ENCODE measurements at places on chromosomes 5 and 9.
A peak's percentile ranks its signal among the peaks of the same experiment; 100 is the strongest.

DNA sequence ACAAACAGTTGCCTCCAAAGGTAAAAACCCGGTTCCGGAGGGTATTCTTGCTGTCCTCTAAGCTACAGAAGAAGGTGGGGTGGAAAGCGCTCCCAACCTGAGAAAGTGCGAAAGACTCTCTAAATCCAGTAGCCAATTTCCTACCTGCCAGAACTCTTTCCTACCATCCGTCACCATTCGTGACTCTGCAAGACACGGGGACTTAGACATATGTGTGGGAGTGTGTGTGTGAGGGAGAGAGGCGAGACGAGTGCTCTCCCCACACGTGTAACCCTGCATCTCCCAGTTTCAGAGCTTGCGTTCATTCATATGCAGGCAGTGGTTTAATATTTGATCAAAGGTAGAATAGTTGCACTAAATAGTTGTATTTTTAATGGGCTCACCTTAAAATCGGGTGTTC, 473 bp upstream of the GABRA1 start:
- DNase-seq: no peak

DNA sequence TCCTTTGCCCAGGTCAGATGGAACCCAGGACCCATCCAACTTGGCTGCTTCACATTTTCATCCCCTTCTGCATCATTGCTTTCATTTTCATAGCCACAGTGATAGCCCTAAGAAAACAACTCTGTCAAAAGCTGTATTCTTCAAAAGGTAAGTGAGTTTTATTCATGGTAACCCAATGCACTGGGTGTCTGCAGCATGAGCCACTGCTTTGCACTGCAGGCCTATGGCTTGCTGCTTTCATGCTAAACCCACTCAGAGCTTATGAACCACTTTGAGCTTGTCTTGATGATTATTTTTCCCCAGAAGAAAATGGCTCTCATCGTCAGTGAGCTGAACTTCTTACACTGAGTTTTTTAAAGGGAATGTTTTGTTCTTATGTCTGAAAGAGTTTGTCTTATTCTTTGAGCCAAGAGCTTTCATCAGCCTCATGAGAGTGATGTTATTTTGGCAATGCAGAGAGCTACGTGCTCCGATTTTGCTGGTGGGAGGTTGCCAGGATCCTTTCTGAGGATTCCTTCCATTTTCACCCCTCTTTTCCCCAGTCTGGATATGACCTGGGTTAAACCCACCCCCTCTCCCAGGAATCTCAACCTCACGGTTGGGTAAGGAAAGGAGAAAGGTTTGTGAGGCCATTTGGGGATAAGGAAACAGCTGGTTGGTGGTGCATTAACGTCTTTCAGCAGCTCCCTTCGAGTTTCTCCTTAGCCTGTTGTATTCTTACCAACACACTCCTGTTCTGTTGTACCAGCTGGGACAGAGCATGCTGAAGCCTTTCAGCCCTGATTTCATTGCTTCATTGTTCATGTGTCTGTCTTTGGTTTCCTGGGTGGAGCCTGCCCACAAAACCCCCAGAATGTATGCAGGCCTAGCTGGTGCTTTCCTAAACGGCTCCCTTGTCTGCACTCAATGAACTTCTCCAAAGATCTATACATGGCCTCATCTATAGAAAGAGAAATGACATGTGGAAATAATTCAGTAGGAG, 47.6 kb downstream of the PDCD1LG2 start:
- no peak for DNase-seq

- DNase-seq: no peak
These were observed 111.1 kb downstream of the KCTD16 start for GRCh38 chr5:144281784-144282183.

DNA sequence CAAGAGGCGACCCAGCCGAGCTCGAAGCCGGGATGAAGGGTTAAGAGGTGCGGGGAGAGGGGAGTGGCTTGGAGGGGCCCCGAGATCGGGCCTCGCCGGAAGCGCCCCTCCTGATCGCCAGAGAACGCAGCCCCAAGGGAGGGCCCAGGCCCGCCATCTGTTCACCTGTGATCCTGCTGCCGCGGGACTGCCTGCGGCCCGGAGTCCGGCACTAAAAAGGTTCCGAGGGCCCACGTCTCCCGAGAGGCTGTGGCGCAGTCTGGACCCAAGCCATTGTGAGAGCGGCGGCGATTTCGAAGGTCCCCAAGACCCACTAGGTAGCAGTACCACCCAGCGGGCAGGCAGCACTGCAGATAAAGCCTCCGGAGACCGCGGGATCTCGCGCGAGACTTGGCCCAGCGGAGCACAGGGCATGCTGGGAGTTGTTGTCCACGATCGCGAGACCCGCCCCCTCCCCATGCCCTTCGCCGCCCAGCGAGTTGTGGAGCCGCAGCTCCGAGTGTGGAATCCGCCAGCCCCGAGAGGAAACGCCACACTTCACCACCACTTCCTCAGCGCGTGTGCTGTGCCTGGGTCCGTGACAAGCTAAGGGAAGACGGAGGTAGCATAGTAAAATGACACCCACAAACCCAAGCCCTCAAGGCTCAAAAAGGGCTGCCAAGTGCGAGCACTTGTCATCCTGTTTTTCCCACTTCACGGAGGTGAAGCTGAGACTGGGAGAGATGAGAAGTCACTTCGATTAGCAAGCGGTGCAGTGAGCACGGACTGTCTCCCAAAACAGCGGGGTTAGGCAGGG, at the start of gene KIAA1191:
TSS of gene KIAA1191 (minus strand) at position 328 of the 796 bp plus-strand sequence. CDS start 2,256 bp downstream, outside the sequence.
- DNase-seq: peak; percentile 78

DNA sequence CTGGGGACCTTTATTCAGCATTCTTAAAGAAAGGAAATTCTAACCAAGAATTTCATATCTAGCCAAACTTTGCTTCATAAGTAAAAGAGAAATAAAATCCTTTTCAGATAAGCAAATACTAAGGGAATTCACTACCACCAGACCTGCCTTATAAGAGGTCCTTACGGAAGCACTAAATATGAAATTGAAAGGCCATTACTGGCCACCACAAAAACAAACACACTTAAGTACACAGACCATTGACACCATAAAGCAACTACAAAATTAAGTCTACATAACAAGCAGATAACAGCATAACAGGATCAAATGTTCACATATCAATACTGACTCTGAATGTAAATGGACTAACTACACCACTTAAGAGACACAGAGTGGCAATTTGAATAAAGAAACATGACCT, 361.4 kb upstream of the POU5F2 start:
- no peak for DNase-seq

GRCh38 chr5:14676320-14676719, 11.8 kb downstream of the OTULIN start:
- DNase-seq: no peak

- no peak for DNase-seq
These were observed 2.1 kb downstream of the CCDC192 start for GRCh38 chr5:127705120-127705892.

DNA sequence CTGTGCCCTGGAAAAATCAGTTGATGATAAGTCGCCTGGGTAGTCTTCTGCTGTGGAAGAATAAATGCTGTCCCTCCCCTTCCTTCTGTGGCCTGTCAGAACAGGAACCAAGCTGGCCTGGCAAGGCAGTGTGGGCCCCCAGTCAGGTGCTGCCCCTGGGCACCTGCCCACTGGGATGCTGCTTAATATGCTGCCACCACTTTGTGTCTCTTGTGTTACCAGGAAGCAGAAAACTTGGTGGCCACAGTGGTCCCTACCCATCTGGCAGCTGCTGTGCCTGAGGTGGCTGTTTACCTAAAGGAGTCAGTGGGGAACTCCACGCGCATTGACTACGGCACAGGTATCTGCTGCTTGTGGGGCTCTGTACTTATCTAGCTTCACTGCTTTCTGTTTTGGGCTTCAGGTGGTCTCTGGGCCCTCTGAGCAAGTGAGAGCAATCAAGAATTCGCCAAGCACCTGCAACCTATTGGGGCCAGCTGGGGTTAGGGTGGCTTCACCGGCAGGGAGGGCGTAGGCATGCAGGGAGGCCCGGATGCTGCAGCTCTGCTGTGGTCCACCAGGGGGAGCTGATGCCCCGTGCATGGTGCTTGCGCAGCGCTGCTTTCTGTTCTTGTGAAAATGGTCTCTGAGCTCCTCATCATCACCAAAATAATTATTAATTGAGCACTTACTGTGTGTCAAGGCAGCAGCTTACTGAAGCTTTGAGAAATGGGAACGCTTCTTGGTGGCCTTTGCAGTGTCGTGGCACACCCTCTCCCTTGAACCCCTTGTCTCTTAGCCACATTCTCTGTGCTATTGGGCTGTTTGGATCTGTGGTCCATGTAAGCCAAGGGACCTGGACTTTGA, 20.3 kb downstream of the PTPA start:
- peak; percentile 52 for DNase-seq

- no peak for DNase-seq
These were observed 42.9 kb downstream of the TRIP13 start for GRCh38 chr5:935510-936084.

- DNase-seq: no peak
These were observed 4.5 kb downstream of the LSM11 start for GRCh38 chr5:157747766-157748700.

DNA sequence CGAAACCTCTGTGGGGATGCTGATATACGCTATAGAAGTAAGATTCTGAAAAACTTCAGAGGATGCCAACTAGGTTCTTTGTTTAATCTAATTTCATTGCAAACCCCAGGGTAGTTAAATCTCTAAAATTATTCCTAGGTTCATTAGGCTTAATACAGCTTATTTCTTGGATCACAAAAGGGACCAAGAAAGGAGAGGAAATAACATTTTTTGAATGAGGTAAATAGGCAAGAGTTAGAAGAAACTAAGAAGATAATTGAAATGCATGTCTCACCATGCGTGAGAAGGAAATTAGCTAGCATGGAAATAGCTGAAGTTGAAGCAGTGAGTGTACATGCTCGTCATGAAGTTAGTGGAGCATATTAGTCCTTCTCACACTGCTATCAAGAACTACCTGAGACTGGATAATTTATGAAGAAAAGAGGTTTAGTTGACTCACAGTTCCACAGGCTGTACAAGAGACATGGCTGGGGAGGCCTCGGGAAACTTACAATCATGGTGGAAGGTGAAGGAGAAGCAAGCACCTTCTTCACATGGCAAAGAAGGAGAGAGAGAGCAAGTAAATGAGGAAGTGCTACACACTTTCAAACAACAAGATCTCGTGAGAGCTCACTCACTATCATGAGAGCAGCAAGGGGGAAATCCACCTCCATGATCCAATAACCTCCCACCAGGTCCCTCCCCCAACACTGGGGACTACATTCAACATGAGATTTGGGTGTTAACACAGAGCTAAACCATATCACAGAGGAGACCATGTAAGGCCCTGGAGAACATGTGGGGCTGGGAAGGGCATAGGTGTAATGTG, 125.1 kb upstream of the OSMR start:
- DNase-seq: no peak

- DNase-seq: no peak
These were observed 6.9 kb upstream of the UBAP1 start for GRCh38 chr9:34171753-34172535.

DNA sequence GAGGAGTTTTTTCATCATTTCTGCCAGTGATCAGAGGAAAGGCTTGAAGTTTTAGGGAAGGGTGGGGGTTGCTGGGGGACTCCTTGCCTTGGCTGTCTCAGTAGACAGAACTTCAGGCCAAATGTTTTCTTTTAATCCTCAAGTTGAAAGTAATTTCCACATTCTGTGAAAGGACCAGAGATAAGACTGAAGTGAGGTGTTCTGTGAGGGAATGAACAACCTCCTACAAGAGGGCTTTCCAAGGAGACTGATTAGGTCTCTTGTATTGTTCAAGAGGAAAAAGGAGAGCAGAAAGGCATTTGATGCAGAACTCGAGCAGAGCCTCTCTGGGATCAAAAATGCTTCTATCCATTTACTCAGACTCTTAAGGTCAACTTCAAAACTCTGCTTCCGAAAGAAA, 282.1 kb upstream of the ATP10B start:
- DNase-seq: no peak

GRCh38 chr5:74282490-74282889, 358.0 kb downstream of the ENC1 start:
- DNase-seq: no peak

- DNase-seq: no peak
These were observed 19.0 kb upstream of the RUSC2 start for GRCh38 chr9:35470894-35471293.

- no peak for DNase-seq
These were observed 796.4 kb upstream of the ACO1 start for GRCh38 chr9:31588006-31588405.

GRCh38 chr5:96278981-96279380, 154.1 kb downstream of the PCSK1 start:
- no peak for DNase-seq

DNA sequence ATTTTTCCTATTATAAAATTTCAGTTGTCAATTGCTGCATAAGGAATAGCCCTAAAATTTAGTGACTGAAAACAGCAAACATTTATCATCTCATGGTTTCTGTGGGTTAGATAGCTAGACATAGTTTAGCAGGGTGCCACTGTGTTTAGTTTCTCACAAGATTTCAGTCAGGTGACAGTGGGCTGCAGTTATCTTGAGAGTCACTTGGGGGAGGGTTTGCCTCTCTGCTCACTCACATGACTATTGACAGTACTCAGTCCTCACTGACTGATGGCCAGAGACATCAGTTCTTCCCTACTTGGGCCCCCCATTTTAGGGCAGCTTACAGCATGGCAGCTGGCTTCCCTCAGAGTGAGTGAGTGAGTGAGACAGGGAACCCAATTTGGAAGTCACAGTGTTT, 42.0 kb downstream of the PBX3 start:
- DNase-seq: no peak

DNA sequence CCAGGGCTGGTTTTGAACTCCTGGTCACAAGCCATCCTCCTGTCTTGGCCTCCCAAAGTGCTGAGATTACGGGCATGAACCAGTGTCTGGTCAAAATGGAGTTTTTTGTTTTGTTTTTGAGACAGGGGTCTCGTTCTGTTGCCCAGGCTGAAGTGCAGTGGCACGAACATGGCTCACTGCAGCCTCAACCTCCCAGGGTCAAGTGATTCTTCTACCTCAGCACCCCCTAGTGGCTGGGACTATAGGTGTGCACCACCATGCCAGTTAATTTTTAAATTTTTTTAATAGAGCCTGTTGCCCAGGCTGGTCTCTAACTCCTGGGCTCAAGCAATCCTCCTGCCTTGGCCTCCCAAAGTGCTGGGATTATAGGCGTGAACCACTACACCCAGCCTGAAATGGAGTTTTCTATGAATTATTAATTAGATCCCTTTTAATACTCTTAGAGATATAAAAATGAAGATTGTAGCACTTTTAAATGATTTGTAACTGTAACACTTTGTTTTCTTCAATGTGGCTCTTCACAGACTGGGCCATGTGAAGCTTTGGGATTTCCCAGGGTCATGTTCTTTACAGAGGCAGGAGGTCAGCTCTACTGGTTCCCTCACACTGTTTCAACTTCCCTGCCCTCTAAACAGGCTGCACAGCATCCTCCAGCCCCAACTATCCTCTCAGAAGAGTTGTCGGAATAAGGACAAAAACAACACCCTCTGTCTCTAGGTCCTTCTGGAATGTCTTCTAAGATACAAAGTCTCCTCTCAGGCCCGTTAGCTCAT, 32.7 kb upstream of the SPARC start:
- no peak for DNase-seq

- no peak for DNase-seq
These were observed 512.2 kb upstream of the ZNF462 start for GRCh38 chr9:106350777-106351176.

DNA sequence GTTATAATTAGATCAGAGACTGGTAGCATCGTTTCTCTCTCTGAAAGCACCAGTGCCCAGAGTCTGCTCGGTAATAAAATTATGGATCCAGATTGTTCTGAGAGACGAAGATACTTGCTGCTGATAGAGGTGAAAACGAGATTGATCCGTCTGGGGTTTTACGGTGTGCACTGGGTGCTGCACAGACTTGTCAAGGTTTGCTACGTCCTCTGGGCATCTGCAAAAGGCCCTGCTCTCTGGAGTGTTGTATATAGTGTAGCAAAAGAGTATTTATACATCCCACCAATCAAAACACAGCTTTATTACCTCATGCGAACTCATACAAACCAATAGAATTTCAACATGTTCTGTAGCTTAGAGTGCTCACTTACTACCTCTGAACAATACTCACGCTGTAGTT, 219.3 kb downstream of the PBX3 start:
- DNase-seq: no peak

Measured in SW 1271 (cell line).